ENCODE measurements at places on chromosomes 3 and 15.

DNA sequence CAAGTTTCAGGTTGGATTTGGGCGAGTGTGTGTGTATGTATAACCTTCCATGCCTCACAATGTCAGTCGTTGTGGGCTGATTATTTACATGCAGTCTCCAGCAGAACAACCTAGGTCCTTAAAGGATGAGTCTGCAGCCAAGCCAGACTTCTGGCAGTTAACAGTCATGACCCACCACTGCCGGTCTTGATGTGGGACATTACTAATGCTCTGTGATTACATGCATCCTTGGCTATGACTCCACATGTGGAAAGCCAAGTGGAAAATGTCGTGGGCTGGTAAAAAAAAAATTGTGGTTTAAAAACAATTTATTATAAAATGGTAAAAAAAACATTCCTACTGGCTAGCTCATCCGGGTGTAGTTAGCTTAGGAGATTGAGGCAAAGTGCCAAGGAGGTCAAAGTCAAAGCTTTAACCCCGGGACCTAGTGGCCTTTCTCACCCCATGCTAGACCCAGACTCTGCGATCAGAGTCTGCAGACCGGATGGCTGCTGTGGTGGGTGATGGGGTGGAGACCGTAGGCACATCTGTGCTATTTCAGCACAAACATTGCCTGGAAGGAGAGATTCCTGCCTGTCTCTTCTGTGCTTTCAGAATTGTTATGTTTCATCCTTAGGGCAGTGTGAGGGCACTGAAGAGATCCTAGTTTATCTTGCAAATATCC, 6.8 kb downstream of the RARRES1 start:
- no peak overlapping the region for H3K4me3 ChIP-seq
- no peak for DNase-seq
- peaks cover 17% of the 10 kb centered on the region for H3K36me3 ChIP-seq

GRCh38 chr3:126545544-126545943, 13.2 kb downstream of the C3orf22 start:
- no peaks in the 10 kb centered on the region for H3K36me3 ChIP-seq
- no peak for DNase-seq
- peaks cover 7% of the 10 kb centered on the region for H3K27me3 ChIP-seq
- no peak overlapping the region for H3K4me3 ChIP-seq
- H3K4me1 ChIP-seq = peaks cover 40% of the 10 kb centered on the region
- no peak overlapping the region for H3K27ac ChIP-seq

- H3K27me3 ChIP-seq = peaks cover 28% of the 10 kb centered on the region
- no peak for DNase-seq
- no peak overlapping the region for H3K27ac ChIP-seq
- peaks cover 63% of the 10 kb centered on the region for H3K4me1 ChIP-seq
- peak overlapping the region; percentile 74 for H3K4me3 ChIP-seq
These were observed 2.3 kb downstream of the FBXL22 start for GRCh38 chr15:63599401-63600000.

DNA sequence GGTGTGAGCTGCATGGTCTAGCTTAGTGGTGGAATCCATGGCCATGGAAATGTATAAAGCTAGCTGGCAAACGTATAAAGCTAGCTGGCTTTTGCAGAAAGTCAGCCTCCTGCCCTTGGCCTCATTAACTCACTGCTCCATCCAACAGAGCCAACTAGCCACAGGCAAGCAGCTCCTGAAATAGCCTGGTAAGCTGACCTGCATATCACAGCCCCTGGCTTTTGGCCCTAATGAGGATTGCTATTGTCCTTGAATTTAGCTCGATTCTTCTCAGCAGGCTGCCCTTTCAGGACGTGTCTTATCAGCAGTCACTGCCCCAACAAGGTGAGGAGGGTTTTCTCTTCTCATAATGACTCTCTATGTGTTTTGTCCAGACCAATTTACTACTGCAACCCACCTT, 446.8 kb downstream of the WDR72 start:
- peaks cover 3% of the 10 kb centered on the region for H3K27me3 ChIP-seq
- no peaks in the 10 kb centered on the region for H3K36me3 ChIP-seq
- DNase-seq = no peak
- H3K4me1 ChIP-seq = peaks cover 6% of the 10 kb centered on the region
- no peak overlapping the region for H3K27ac ChIP-seq

GRCh38 chr3:134462331-134462941, 23.3 kb downstream of the ANAPC13 start:
- no peak for DNase-seq
- H3K27ac ChIP-seq = peak overlapping the region; percentile 81
- H3K4me1 ChIP-seq = peaks cover 39% of the 10 kb centered on the region
- H3K27me3 ChIP-seq = peaks cover 25% of the 10 kb centered on the region
- peak overlapping the region; percentile 40 for H3K4me3 ChIP-seq

GRCh38 chr3:44584646-44585501, at the start of gene ZNF660:
ZNF660 (plus strand) TSS chr3:44584964; CDS start chr3:44594194, 9,230 bp downstream.
- H3K36me3 ChIP-seq = peaks cover 79% of the 10 kb centered on the region
- peak within 1 kb of the TSS; percentile 95 for H3K4me3 ChIP-seq
- peak; percentile 81 for DNase-seq
- peak within 1 kb of the TSS; percentile 99 for H3K27ac ChIP-seq
- H3K4me1 ChIP-seq = peaks cover 29% of the 10 kb centered on the region

DNA sequence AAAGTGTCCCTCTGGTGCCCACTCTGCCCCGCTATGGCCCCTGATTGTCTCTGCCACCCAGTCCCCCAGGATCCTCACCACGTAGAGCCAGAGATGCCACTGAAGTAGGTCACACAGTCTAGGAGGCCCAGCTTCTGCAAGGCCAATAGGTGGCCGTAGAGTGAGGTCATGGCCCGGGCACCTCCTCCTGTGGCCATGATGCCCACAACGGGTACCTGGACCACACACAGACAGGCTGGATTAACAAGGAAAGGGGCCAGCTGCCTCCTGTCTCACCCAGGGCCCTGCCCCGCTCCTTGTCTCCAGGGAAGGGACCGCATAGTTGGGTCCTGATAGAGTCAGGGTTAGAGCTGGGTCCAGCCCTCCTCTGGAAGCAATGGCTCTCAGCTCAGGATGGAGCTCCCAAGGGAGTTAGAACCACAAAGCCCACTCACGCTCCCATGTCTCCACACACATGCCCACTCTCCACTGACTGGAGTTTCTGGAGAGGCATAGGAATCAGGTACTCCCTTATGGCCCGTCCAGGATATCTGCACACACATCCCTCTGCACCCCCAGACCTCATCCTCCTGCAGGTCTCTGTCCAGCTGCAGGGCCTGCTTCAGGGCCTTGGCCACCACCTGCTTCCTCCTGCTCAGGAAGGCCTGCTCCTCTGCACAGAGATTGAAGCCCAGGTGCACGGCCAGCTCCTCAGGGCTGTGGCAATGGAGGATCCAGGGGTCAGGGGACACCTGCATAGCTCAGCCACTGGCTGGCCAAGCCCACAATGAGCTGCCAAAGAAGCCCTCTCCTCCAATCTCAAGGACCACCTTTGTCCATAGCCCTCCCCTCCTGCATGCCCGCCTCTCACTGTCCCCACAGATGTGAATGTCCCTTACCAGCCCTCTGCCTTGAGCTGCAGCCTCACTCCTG, 13.2 kb downstream of the PLA2G4D start:
- H3K36me3 ChIP-seq = no peaks in the 10 kb centered on the region
- no peak for DNase-seq
- no peak overlapping the region for H3K27ac ChIP-seq
- peaks cover 16% of the 10 kb centered on the region for H3K4me1 ChIP-seq

- peak overlapping the region; percentile 18 for H3K27ac ChIP-seq
- H3K4me1 ChIP-seq = peaks cover 24% of the 10 kb centered on the region
- H3K27me3 ChIP-seq = peaks cover 10% of the 10 kb centered on the region
- H3K36me3 ChIP-seq = no peaks in the 10 kb centered on the region
These were observed 124.2 kb upstream of the SMAD3 start for GRCh38 chr15:66941108-66941711.

DNA sequence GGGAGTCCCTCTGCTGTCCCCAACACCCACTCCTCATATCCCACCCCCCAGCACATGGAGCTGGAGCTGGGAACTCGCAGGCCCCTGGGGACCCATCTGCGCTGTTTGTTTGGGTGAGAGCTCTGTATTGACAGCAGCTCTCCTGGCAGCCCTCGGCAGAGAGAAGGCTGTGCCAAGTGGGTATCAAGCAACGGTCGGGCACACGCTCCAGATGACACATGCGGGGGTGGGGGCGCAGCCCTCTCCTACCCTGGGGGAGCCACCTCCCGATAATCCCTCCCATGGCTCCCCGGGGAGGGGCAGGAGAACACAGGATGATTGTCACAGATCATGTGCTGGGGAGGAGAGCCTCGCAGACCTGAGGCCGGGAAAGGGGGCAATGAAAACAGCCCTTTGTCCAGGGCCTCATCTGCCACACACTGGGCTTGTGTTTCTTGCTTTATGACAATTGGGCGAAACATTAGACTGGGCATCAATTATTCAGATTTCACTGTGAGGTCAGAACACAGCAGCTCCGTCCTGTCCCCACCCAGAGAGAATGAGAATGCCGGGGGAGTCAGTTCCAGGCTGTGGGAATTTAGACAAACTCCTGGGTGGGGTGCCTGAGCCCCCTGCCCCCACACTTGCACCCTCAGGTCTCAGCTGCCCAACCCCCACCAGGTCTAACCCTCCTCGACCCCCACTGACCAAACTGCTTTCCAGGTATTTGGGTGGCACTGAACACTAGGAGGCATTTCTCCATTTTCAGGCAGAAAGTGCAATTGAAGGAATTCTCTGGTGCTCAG, 46.4 kb upstream of the KLF13 start:
- H3K27me3 ChIP-seq = peaks cover 5% of the 10 kb centered on the region
- H3K27ac ChIP-seq = no peak overlapping the region
- no peaks in the 10 kb centered on the region for H3K36me3 ChIP-seq
- H3K4me1 ChIP-seq = peaks cover 48% of the 10 kb centered on the region

DNA sequence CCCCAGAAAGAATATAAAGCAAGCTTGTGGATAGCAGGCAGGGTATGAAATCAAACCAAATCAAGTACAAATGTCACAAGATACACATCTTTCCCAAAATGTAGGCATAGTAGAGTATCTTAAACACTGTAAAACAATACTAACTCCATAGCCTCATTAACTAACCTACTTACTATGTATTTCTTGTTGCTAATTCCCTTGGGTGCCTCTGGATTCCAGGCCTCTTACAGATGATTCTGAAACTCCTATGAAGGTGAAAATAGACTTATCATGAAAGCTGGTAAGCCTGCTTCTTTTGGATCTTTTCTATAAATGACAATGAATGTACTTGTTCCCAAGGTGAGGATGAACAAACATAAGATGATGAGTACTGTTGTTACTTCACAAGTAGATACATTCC, 93.8 kb downstream of the FRMD5 start:
- no peaks in the 10 kb centered on the region for H3K27me3 ChIP-seq
- no peak overlapping the region for H3K4me3 ChIP-seq
- H3K36me3 ChIP-seq = no peaks in the 10 kb centered on the region
- DNase-seq = no peak

GRCh38 chr3:136699271-136699828, 52.8 kb downstream of the STAG1 start:
- H3K27ac ChIP-seq = peak overlapping the region; percentile 20
- H3K27me3 ChIP-seq = no peaks in the 10 kb centered on the region
- no peak for DNase-seq

GRCh38 chr3:131361464-131362421, 19.8 kb upstream of the NUDT16 start:
- H3K4me1 ChIP-seq = peaks cover 14% of the 10 kb centered on the region
- peak overlapping the region; percentile 85 for H3K4me3 ChIP-seq
- peak; percentile 67 for DNase-seq
- peaks cover 11% of the 10 kb centered on the region for H3K27me3 ChIP-seq
- no peak overlapping the region for H3K27ac ChIP-seq

GRCh38 chr3:124336067-124336656, 344.2 kb upstream of the ROPN1 start:
- no peaks in the 10 kb centered on the region for H3K27me3 ChIP-seq
- peaks cover 57% of the 10 kb centered on the region for H3K36me3 ChIP-seq
- peaks cover 11% of the 10 kb centered on the region for H3K4me1 ChIP-seq

DNA sequence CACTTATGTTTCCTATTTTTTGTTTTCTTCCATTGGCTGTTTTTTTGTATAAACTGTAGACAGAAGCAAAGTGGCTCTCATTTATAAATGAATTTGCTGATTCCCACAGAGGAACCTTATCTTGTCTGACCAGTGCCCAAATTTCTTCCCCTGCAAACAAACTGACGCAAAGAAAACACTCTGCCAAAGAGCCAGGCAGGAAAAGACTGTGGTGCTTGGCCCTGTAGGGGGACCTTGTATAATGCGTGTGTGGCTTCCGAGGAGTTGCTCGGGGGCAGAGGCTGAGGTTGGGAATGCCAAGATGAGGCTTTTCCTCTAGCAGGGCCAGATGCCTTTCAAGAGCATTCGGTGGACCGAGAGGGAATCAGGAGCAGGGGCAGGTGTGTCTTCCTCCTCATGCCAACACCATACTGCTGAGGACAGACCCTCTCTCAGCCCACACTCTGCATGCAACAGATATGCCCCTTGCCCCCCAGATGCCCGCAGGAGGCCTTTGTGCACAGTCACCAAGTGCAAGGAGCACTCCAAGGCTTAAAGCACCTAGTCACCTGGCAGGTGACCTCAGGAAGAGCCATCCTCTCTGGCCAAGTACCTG, 104.3 kb upstream of the ABHD17C start:
- no peak overlapping the region for H3K27ac ChIP-seq
- H3K4me3 ChIP-seq = no peak overlapping the region
- no peak for DNase-seq
- peaks cover 9% of the 10 kb centered on the region for H3K4me1 ChIP-seq
- H3K27me3 ChIP-seq = no peaks in the 10 kb centered on the region

GRCh38 chr15:101554115-101554915, 64.8 kb upstream of the PCSK6 start:
- no peaks in the 10 kb centered on the region for H3K36me3 ChIP-seq
- no peak for DNase-seq
- peaks cover 9% of the 10 kb centered on the region for H3K27me3 ChIP-seq

DNA sequence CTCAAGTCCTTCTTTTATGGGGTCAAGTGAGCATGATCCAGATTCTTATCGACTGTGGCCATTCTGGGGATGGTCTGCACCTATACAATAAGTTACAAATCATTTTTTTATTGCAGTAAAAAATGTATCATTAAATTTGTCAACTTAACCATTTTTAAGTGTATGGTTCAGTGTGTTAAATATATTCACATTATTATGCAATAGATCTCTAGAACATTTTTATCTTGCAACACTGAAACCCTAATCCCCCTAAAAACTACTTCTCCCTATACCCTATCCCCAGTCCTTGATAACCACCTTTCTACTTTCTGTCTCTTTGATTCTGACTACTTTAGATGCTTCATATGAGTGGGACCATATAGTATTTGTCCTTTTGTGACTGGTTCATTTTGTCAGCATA, 10.4 kb upstream of the BOC start:
- no peak overlapping the region for H3K27ac ChIP-seq
- peaks cover 8% of the 10 kb centered on the region for H3K27me3 ChIP-seq
- H3K4me3 ChIP-seq = no peak overlapping the region
- DNase-seq = no peak
- peaks cover 41% of the 10 kb centered on the region for H3K36me3 ChIP-seq

- H3K27ac ChIP-seq = peak overlapping the region; percentile 93
- peaks cover 11% of the 10 kb centered on the region for H3K27me3 ChIP-seq
- peaks cover 71% of the 10 kb centered on the region for H3K4me1 ChIP-seq
- H3K4me3 ChIP-seq = peak overlapping the region; percentile 24
- DNase-seq = no peak
These were observed 3.9 kb upstream of the CSK start for GRCh38 chr15:74777769-74778598.

Measured in nephron progenitor cell (in vitro differentiated cells).